ENCODE measurements at places on chromosomes 5 and 9. TPM values are rescaled to one million over a fixed set of nuclear protein-coding genes. Genes with fewer than 3 reads are reported as not detected.

UAP1L1 gene
- 0.63 TPM for total RNA-seq

PPP2R2B gene
- 135 TPM for total RNA-seq

SLC22A4 gene
- total RNA-seq, result 1.6 TPM

DRD1 gene
- 3.4 TPM for total RNA-seq

CARTPT gene
- total RNA-seq, result 0.63 TPM

Measured in parietal lobe (tissue), 2 donors.